Ovary (tissue), 10 donors: ENCODE measurements at places on chromosomes 11 and 22. TPM values are rescaled to one million over a fixed set of nuclear protein-coding genes. Genes with fewer than 3 reads are reported as not detected.

The TMPRSS4 gene
- polyA plus RNA-seq, result not detected

The LRP4 gene
- polyA plus RNA-seq, result 5.4 TPM

DNA sequence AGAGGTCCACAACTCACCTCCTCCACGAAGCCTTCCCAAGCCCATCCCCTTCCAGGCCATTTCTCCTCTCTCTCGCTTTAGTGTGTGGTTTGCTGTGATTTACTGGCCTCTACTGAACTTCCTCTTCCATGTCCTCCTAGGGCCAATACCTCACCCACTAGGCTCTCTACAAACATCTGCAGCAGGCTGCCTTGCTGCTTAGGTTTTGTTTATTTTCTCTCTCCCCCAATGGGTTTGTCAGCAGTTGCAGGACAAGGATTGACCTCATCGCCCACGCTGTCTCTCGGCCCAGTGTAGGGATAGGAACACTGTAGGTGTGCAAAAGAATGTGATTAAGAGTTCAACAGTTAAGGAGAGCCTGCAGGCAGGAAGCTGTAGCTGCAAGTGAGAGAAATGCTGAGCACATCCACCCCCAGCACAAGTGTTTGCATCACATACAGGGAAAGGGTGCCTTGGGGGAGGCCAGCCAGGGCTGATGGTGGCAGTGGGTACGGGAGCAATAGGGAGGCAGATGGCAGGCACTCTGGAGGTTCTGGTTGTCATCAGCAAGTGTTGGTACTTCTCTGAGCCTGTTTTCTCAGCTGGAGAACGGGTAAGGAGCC lies 1.4 kb downstream of the PC start:
- H3K36me3 ChIP-seq, result no peaks in the 10 kb centered on the region
- H3K4me3 ChIP-seq, result no peak overlapping the region
- no peaks in the 10 kb centered on the region for H3K27me3 ChIP-seq
- no peaks in the 10 kb centered on the region for H3K4me1 ChIP-seq
- H3K27ac ChIP-seq, result peak overlapping the region; percentile 63
- no peak for DNase-seq

DNA sequence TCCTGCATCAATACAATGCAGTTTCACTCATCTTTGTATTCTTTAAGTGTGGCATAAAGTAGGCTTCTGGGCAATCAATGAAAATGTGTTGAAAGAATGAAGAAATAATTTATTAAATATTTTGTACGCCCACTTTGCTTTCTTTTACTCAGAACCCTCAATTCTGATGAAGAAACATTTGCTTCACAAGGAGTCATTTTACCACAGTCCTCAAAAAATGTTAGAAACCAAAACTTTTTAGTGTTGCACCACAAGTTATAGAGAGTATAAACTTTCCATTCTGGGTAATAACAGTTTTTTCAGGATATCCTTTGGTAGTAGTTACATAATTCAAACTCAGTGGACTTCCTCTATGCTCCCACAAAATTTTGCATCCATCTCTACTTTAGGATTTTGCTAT lies 360.5 kb downstream of the DLG2 start:
- H3K27ac ChIP-seq, result no peak overlapping the region
- H3K4me3 ChIP-seq, result no peak overlapping the region
- no peaks in the 10 kb centered on the region for H3K36me3 ChIP-seq
- DNase-seq, result no peak
- no peaks in the 10 kb centered on the region for H3K4me1 ChIP-seq
- no peaks in the 10 kb centered on the region for H3K27me3 ChIP-seq

- peak overlapping the region; percentile 43 for H3K27ac ChIP-seq
- no peak overlapping the region for H3K4me3 ChIP-seq
- peaks cover 11% of the 10 kb centered on the region for H3K4me1 ChIP-seq
- H3K27me3 ChIP-seq, result no peaks in the 10 kb centered on the region
Observed at GRCh38 chr11:10899121-10899830, 41.4 kb upstream of the ZBED5 start.

DNA sequence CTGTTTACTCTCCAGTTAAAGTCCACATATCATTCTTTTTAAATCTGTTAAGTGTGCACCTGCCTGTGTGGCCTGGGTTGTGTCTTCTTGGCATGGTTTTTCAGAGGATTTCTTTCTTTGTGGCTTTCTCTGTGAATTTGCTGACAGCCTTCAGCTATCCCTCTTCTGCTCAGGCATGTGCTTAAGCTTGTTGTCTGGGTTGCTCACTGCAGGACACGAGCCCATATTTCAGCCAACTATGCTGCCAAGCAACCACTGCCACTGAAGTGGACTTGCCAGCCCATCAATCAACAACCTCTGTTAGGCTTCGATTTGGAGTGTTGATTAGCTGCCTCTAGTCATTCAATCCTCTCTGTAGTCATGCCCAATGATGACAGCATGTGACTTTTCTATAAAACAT lies 18.4 kb downstream of the OR51I2 start:
- no peak overlapping the region for H3K27ac ChIP-seq
- no peak overlapping the region for H3K4me3 ChIP-seq
- H3K27me3 ChIP-seq, result no peaks in the 10 kb centered on the region
- no peak for DNase-seq

DNA sequence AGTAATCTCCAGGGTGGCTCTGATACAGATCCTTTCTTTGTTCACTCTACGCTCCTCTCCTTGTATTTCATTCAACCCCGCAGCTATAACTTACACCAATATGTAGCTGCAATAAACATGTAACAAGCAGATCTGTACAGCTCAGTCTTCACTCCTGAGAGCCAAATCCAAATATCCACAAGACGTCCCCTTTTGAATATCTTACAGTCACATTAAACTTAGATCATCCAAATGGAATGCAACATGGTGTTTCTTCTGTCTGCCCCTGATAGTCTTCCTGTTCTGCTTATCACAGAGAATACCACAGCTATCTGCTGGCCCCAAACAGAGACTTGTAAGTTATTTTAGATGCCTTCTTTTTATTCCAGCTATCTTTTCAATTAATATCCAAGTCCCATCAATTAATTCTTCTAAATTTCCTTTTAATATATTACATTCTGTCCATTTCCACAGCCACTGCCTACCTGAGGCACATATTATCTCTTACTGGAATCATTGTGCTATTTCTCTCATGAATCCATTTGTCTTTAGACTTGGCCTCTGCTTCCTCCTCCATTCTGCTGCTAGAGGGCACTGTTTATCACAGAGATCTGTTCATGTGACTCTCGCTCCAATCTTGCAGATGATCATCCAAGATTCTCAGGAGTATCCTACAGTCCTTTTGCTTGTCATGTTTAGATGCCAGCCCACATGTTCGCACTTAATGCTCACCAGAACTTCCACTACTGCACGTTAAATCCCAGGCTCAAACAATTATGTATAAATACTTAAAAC lies 908.6 kb downstream of the NTM start:
- no peaks in the 10 kb centered on the region for H3K36me3 ChIP-seq
- H3K4me1 ChIP-seq, result no peaks in the 10 kb centered on the region
- H3K27me3 ChIP-seq, result no peaks in the 10 kb centered on the region
- no peak for DNase-seq

The NCR3LG1 gene
- polyA plus RNA-seq, result 0.75 TPM
